Activated gamma-delta T cell treated with anti-CD3 and anti-CD28 coated beads, Interleukin-2, amount 50 U/mL, for 16 hours (primary cell): ENCODE measurements at places on chromosomes 5 and 9.

- no peak for DNase-seq
Observed at GRCh38 chr9:128164307-128164885, 4.3 kb downstream of the BBLN start.

- no peak for DNase-seq
Observed at GRCh38 chr5:122749886-122750285, 25.0 kb upstream of the SNX2 start.

DNA sequence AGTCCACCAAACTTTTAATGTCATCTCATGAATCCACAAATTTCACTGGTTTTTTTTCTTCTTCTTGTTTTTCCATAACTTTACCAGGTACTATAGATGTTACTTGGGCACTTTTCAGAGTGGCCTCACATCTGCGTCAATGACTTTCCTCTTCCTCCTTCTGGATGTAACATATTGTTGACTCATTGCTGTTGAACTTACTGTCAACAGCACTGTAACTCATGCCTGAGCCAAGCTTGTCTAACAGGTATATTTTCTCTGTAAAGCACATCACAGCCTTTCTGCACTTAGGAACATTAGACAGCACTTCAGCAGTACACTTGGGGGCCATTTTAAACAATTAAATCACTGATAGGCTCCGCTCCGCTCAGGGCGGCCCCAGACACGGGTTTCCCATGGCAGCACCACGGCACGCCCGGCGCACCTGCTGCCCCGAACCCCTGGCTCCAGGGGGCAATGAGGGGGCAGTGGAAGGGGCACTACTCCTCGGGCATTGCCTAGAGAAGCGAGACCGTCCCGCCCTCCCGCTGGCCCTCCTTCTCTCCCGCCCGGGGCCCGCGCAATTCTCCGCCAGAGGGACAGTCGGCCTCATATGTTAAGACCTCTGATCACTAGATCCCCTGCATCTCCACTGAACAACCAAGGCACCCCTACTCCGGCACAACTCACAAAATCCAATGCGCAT lies 41.9 kb upstream of the SPATA31C2 start:
- DNase-seq: no peak

DNA sequence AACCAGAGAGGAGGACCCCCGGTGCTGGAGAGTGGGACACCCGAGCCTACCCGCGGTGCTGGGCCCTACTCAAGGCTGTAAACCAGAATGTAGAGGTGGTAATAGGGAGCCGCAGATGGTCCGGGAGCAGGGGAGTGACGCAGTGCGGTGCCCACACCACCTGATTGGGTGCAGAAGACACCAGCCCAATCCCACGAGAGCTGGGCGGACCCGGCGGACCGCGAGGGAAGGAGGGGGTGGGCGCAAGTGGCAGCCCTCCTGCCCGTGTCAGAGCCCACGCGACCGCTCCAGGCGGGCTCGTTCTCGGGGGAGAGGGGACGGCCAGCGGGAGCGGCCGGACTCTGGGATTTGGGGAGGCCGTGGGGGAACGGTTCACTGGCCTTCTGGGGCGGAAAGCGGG lies 71.2 kb downstream of the C9orf50 start:
- no peak for DNase-seq

GRCh38 chr9:12633016-12633765 lies 60.0 kb upstream of the TYRP1 start:
- DNase-seq: no peak

GRCh38 chr5:139040081-139040480 lies 158.1 kb downstream of the SIL1 start:
- no peak for DNase-seq

- DNase-seq: no peak
Observed at GRCh38 chr5:44783634-44784315, 25.0 kb upstream of the MRPS30 start.

DNA sequence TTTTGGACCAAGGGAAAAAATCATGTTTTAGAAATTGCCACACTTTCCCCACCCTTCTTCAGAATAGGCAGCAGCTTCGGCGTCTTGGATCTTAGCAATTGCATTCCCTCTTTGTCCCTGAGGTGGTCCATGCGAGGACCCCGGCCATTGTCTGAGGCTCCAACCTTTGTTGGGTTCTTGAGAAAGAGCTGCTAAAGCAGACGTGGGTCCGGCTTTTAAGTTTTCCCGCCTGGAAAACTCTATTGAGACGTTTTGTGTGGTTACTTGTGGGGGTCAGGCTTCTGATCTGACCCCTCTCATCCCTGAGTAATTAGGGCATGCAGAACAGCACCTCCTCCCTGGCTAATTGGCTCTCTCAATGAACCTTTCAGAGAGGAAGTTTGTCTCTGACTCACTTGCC lies 509.6 kb upstream of the TNC start:
- DNase-seq: no peak

DNA sequence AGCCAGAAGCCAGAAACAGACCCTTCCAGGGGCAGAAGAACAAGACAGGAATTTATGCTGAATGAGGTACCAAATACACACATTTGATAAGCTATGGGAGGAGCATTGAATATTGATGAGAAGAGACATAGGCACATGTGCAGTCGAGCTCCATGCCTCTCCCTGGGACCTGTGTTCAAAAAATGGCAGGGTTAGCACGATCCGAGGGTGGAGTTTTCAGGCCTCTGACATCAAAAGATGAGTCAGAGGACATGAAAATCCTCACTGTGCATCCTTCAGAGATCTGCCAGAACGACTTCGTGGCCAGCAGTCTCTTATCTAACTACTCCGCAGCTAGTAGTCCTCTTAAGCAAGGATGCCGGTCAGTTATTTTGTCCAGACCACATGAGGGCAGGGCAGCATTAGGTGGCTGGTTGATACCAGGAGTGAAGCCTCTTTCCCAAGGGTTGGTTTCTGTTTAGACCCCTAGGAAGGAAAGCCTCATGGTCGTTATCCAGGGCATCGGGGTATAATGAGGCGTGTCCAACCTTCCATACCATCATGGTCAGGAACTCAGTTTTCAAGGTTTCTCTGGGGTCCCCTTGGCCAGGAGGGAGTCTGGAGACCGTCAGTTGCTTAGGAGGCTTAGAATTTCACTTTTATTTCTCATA lies 11.6 kb upstream of the CMBL start:
- no peak for DNase-seq

GRCh38 chr9:118686959-118687358 lies 682.3 kb downstream of the BRINP1 start:
- no peak for DNase-seq

- DNase-seq: no peak
Observed at GRCh38 chr5:138469540-138470321, 4.5 kb downstream of the EGR1 start.
